T47D (cell line): ENCODE measurements at places on chromosomes 12 and 14.

- no peak for DNase-seq
These were observed 2.2 kb downstream of the GABARAPL1 start for GRCh38 chr12:10214895-10215267.

DNA sequence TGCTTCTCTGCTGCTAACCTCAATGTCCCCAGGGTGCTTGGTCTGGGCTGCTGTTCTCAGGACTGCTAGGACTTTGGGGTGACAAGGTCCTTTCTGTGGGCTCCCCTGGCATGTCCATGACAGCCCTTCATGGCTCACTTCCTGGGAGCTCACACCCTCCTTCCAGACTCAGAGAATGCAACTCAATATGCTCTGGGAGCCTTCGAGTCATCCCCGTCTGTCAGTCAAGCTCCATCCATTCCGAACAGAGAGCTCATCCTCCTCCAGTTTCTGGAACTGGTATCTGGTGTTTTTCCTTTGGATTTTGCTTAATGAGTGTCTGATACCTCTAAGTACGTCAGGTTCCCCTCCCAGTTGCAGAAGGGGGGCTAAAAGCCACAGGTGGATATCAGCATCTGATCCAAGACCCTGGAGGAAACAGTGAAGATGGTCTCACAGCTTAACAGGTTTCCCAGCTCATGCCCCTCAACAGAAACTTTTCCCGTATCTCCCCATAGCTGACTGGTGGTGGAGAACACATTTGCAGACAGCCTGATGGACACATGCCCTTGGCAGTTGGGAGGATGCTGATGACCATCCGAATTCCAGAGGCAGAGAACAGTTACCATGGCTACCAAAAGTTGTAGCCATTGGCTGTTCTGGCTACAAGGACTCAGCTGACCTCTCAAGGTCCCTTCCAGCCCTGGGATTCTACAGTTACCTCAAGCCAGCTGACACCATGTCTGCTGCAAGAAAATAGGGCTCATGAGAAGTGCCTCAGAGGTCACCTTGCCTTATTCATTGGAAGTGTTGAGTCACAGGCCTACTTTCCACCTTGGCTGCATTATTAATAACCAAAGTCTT lies 9.5 kb upstream of the RAB35 start:
- no peak for DNase-seq

GRCh38 chr12:6180268-6181051 lies 19.7 kb upstream of the CD9 start:
- DNase-seq, result no peak

DNA sequence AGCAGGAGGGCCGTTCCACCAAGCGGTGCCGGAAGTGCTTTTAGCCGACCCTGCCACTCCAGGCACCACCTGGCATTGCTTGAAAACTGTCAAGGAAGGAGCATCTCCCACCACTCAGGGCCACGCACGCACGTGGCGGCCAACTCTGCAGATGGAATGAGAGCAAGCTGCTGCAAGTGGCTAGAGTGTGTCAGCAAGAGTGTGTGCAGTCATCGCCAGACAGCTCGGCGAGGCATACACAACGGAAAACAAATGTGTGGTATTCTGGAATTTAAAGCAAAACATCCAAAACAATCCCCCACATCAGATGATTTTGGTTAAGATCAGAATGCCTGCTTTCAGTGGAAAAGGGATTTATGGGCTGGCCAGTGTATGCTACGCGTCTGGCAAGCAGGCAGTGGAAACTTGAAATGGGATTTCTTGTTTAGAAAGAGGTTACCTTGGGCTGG lies 11.2 kb downstream of the CD9 start:
- DNase-seq, result no peak

DNA sequence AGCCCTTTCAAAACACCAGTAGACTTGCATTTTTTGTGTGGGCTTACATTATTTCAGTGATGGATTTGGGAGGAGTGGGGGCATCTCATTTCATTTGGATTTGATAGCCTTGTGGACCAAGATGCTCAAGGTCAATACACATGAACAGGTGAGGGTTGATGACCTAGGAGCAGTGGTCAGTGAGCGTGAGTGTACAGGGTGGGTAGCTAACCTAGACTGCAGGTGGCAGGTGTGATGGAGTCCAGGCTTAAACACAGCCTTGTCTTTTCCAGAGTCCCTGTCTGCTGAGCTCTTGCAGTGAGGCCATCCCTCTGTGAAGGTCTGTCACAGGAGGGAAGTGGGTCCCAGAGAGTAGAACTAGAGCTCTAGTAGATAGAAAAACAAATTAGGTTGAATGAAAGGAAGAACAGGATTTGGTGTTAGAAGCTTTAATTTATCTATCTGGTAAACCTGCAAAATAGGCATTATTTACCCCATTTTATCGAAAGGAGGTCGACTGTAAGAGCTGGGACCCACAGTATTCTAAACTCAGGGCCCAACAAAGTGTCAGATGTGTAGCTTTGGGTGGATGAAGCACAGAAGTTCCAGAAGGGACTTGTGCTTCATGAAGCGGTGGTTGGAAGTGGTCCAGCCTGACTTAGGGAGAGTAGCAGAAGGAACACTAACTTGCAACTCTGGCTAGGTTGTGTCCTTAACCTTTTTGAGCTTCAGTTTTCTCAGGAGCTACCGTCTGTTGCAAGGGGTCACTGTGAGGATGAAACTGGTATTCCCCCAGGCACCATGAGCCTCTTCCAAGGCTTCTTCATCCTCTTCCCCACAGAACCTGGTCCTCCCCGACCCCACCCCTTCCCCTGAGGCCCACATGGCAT lies 18.2 kb downstream of the RPS6KL1 start:
- DNase-seq, result no peak

- DNase-seq, result no peak
These were observed 116.9 kb downstream of the METTL25 start for GRCh38 chr12:82475211-82475610.

DNA sequence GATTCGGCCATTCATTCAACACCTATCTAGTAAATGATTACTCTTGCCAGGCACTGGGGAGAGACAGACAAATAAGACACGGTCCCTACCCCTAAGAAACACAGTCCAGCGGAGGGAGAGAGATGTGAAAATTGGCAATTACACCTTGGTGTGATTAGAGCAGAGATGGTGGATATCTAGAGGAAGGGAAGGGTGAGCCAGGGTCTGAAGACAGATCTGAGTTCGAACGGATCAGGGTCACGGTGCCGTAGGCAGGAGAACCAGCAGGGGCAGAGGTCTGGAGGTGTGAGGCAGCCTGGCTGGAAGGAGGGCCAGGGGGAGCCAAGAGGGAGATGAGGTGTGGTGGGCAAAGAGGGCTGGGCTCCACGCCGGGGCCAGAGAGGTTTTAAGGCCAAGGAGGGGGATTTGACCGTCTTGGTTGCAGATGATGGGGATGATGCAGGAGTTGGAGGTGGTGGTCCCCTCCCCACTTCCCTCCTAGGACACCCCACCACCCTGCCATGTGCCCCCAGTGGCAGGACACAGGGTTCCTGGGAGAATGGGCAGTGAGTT lies 27.1 kb downstream of the FAM222A start:
- DNase-seq, result no peak
